GM04503 (cell line): ENCODE measurements at places on chromosomes 6 and 20.

DNA sequence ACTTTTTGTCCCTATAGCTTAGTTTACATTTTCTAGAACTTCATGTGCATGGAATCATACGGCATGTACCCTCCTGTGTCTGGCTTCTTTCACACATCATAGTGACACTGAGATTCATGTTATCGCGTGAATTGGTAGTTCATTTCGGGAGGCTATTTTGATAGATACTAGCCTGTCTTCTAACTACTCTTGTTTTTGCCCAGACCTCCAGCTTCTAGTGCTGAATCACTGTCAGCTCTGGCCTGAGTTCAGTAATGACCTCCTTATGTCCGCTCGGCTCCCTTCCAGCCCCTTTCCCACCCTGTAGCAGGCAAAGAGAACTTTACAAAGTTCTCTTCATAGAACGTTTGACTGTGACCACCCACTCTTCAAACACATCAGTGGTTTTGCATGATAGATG, 14.1 kb downstream of the MYBL2 start:
- peak; percentile 34 for DNase-seq

GRCh38 chr6:21827425-21828202, 234.1 kb downstream of the SOX4 start:
- no peak for DNase-seq

DNA sequence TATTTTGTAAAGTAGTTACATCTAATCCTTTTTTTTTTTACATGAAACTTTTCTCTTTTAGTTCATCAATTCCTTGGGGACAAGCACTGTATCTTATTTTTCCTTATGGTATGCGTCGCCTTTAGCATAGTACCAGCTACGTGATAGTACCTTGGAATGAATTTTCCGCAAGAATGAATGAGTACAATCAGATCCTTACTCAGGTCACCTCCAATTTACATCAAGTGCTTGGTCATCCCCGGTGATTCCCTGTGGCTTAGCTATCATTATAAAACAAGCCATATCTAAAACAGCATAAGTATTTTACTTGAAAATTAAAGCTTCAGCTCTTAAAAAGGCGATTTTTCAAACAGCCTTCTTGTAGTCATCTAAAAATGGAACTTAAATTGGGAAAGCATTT, 680.4 kb upstream of the MAP3K7 start:
- DNase-seq: no peak

DNA sequence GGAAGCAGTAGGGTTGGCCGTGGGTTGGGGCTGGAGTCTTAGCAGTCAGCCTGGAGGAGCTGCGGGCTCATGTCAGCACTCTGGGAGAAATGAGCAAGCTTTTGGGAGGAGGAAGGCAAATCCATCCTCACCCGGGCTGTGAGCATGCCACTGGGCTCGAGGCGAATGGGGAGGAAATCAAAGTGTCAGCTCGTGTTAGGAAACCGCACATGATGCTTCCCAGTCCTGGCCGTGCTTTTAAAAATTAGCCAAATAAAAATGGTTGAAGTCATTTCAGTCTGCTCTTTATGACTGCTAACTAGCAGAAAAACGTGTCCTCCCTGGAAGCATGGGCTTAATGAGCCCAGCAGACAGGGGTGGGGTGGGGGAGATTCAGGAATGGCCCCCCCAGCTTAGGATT, 98.1 kb downstream of the NFATC2 start:
- no peak for DNase-seq

DNA sequence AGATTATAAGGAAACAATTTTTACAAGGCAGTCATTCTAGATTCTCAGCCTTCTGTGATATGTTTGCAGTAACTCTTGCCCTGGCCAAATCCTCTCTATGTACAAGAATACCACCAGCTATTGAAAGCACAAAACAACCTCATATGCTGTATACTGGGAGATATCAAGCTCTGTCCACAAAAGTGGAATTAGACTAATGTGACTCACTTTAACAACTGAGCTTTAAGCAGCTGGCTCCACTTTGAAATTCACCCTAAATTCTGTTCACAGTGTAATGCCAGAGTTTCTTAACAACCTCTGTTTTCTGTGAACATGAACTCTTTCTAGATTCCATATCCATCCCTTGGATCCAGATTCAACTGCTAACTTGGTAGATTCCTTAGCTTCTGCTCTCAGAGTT, 47.6 kb downstream of the CHD6 start:
- DNase-seq: no peak

DNA sequence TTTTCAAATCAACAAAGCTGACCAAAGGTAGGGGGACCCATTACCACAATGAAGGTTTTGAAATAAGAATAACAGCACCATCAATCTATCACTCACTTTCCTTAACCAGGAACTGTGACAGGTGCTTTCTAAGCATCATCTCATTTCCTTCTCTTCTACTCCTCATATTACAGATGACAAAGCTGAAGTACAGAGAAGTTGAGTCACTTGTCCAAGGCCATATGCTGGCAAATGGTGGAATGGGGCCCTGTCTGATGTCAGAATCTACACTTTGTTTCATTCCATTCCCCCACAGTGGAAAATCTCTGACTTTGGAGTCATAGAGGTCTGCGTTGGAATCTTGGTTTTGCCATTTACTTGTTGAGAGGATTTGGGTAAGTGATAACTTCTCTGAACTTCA, 222.5 kb upstream of the LRFN2 start:
- DNase-seq: no peak

GRCh38 chr6:43761666-43762409, 8.2 kb upstream of the VEGFA start:
- no peak for DNase-seq

- DNase-seq: no peak
These were observed 54.1 kb downstream of the CTCFL start for GRCh38 chr20:57470666-57471495.

DNA sequence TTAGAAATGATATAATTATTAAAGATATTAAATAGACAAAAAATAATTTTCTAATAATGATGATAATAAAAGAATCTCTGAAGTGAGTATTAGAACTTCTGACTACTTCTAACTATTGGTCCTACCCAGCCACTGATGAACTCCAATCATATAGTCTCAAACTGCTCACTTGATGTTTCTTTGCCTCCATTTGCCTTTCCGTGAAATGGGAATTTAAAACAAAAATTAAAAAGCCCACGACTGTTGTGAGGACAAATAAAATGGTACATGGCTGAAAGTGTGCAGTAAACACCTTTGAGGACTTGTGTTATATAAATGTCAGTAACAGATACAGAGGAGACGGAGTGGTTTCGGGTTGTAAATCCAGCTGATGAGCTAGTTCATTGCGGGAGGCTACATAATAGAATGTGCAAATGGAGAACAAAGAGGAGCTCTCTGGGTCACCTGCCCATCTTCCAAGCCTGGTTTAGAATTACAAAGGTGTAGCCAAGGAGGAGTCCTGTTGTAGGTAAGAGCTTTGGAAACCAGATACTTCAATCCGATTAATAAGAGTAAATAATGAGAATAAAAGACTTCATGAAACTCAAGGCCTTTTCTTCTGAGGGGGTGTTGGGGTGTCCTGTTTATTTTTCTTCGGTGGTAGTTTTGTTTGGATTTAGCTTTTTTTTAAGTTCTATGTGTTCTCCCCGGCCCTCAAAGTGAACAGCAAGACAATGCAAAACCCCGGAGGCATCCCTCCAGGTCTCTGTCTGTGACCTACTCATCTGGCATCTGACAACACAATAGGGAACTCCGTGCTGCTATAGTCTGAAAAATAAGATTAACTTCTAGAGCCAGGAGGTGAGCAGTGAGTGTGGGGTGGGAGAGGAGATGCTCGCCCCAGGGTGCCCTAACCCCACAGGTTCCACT, 4.4 kb upstream of the PXDC1 start:
- DNase-seq: no peak

- peak; percentile 89 for DNase-seq
These were observed 144.7 kb upstream of the ZNF217 start for GRCh38 chr20:53738039-53738944.

DNA sequence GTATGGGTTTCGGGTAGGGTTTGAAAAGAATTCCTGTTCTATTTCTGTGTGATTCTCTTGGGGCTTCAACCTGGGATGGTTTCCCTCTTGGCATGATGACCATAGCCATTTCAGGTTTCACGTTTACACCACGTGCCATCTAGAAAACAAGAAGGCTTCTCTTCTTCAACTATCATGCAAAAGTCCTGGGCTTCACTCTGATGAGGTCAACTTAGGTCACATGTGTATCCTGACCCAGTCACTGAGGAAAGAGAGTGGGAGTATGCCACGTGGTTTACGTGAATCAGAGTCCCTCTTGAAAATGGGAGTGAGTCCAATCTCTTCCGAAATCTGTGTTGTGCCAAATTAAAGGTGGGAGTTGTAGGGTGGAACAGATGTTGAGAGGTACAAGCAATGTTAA, 141.3 kb upstream of the INSM1 start:
- DNase-seq: no peak

- DNase-seq: no peak
These were observed 20.0 kb upstream of the ASXL1 start for GRCh38 chr20:32337937-32338661.

- DNase-seq: no peak
These were observed 8.2 kb downstream of the DIDO1 start for GRCh38 chr20:62918147-62918546.

- DNase-seq: no peak
These were observed 437.3 kb downstream of the DHX35 start for GRCh38 chr20:39399463-39399862.

DNA sequence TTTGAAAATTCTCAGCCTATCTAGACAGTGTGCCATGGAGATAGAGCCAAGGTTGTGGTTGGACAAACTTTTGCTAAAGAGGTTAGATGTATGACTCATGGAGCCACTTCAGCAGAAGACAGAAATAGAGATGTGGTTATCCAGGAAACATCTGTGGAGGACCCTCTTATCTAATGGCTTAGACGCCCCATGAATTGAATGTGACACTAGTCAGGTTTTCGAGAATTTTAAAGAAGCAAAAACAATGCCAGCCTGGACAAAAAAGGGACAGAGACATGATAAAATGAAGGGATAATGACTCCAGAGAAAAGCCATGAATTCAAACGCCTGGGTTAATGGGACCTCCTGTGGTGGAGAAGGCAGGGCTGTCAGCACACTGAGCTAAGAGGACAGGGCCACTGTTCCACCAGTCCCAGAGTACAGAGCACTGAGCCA, 280.5 kb downstream of the CLVS2 start:
- no peak for DNase-seq

DNA sequence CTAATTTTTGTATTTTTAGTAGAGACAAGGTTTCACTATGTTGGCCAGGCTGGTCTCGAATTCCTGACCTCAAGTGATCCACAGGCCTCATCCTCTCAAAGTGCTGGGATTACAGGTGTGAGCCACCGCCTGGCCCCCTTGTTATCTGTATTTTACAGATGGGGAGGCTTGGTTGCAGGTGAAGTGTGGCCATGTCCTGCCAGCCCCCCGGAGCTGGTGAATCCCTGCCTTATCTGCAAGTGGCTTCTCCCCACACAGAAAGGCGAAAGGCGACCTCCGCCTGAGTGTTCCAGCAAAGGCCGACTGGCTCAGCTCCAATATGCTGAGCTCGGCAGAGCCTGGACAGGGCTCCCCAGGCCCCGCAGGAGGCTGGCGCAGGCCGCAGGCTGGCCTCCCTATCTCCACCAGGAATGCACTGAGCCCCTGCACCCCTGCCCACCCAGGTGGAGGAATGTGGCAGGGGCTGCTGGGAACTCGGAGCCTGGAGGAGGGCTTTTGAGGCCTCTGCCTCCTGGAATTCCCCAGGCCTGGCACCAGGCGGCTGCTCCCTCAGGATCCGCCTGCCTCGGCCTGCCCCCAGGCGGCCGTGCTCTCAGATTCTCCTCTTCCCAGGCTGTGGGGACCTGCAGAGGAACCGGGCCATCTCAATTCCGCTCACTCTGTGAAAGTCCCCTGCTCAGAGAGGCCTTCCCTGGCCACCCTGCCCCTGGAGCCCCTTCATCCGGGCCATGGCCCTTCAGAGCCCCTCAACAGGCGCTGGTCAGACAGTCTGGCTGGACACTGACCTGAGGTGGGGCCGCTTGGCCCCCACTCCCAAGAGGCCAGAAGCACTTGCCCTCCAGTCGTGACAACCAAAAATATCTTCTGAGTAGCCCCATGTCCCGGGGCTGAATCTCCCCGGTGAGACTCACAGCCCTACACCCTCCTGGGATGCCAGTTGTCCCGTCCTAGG, 9.3 kb upstream of the LAMA5 start:
- no peak for DNase-seq

- DNase-seq: no peak
These were observed 122.3 kb upstream of the PMEPA1 start for GRCh38 chr20:57831993-57832585.

GRCh38 chr20:30815577-30816181, 441.8 kb upstream of the DEFB115 start:
- no peak for DNase-seq

GRCh38 chr6:113629975-113630737, 227.0 kb upstream of the MARCKS start:
- no peak for DNase-seq

- no peak for DNase-seq
These were observed 461.0 kb upstream of the JARID2 start for GRCh38 chr6:14784596-14785492.

DNA sequence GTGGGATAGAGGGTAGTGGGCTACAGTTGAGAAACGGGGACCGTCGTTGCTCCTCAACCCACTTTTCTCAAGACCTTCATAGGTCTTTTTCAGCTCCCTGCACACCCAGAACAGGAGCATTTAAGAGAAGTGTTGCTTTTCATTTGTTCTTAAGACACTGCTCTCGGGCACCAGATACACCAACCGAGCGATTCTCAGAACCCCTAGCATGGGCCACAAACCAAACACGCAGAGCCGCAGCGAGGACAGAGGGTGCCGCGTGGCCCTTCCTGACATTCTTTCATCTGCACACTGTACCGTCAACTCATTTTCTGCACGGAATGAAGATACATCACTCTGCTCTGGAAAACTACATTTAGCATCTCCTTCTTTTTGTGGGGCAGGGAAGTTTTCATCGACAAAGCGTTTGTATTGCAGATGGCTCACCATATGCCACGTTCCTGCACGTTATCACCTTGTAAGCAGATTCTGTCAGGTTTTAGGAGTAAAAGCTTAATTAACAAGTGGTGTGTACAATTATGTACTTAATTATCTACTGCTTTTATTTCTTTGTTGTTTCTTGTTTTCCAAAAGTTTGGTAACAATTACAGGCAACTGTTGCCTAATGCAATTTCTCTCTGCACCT, 70.4 kb upstream of the MLN start:
- DNase-seq: no peak

DNA sequence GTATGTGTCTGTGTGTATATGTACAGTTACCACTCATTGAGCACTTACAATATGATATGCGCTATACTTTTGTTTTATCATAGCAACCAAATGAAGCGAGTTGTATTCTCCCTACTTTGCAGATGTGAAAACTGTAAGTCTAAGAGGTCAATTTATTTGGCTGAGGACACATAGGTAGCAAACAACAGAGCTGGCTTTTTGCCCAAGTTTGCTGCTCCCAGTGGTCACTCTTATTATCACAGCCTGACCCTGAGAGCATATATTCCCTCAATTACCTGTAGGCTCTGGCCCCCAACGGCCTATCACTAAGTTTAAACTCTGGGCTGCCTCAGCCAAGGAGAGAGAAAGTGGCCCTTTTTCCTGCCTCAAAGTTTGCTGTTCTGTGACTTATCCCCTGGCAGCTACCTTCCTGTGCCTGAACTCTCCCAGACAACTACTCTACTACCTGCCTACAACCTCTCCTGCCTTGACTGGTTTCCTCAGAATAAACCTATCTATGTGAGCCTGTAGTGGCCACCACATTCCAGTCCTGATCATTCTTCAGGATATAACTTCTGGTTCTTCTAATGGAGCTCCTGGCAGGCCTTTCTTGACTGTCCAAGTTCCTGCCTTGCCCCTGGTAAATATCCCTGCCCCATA, 221.8 kb downstream of the FRK start:
- DNase-seq: no peak
